Activated T-helper 1 cell treated with anti-CD3 and anti-CD28 coated beads, Interleukin-12 subunit alpha, Interleukin-12 subunit beta, Interleukin-2, Interleukin-4 antibody, amounts not matched to agents 30 ng/mL and 10 ng/mL and 1 ng/mL, durations not matched to agents 14 hours and 24 hours and 36 hours (primary cell): ENCODE measurements at places on chromosomes 6 and 20. TPM values are rescaled to one million over a fixed set of nuclear protein-coding genes. Genes with fewer than 3 reads are reported as not detected.

HFE gene
- total RNA-seq, result 0.13 and 0.37 TPM in 2 replicates

IMPG1 gene
- not detected in 2 replicates for total RNA-seq

- H3K4me3 ChIP-seq, result no peak overlapping the region
- H3K4me1 ChIP-seq, result no peaks in the 10 kb centered on the region
- H3K36me3 ChIP-seq, result no peaks in the 10 kb centered on the region
- DNase-seq, result no peak
- no peak overlapping the region for H3K27ac ChIP-seq
- peaks cover 34% of the 10 kb centered on the region for H3K27me3 ChIP-seq
Observed at GRCh38 chr6:134724771-134725340, 225.0 kb downstream of the ALDH8A1 start.

NCOA3 gene
- 132 and 133 TPM in 2 replicates for total RNA-seq

DNA sequence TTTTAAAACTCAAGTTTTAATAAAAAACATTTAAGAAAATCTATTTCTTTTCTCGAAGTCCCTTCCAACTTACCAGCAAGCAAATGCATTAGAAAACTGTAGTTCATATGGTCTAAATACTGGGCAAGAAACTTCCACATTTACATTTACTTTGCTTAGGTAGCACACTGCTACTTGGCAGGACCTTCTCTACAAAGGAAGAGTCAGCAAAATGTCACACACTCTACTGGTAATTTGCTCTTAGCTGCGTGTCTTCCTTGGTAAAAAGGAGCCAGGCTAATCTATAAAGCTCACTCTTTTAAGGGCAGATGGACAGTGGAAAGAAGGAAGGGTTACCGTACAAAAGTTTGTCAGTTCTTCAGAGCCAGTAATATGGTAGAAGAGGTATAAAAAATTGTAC is 45.7 kb downstream of the MAP3K7 start:
- DNase-seq, result no peak
- no peak overlapping the region for H3K4me3 ChIP-seq
- no peaks in the 10 kb centered on the region for H3K27me3 ChIP-seq
- peaks cover 38% of the 10 kb centered on the region for H3K36me3 ChIP-seq
- H3K4me1 ChIP-seq, result peaks cover 15% of the 10 kb centered on the region

ADAT2 gene
- 39.0 and 43.6 TPM in 2 replicates for total RNA-seq

DNA sequence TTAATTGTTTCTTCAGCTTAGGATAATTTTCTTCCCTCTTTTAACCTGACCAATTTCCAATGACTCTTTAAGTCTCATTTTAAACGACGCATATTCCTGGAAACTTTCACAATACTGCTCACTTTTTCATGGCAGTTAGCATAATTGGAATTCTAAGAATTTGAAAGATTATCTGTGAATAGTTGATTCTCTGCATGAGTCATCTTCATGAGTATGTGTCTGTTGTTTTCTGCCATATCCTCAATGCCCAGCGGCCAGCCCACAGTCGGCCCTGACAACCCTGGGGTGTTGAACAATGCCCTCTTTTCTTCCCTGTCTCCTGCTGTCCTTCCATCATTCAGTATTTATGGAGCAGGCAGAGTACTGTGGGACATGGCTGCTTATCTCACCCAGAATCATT is 554.2 kb downstream of the CDH26 start:
- H3K4me3 ChIP-seq, result no peak overlapping the region
- H3K4me1 ChIP-seq, result no peaks in the 10 kb centered on the region
- no peak for DNase-seq
- H3K27me3 ChIP-seq, result no peaks in the 10 kb centered on the region

GRCh38 chr6:155253337-155253736 is 10.5 kb upstream of the CLDN20 start:
- no peak overlapping the region for H3K27ac ChIP-seq
- DNase-seq, result no peak
- H3K4me1 ChIP-seq, result peaks cover 13% of the 10 kb centered on the region
- H3K4me3 ChIP-seq, result no peak overlapping the region

GRCh38 chr6:2589171-2589661 is 161.5 kb downstream of the MYLK4 start:
- H3K4me3 ChIP-seq, result no peak overlapping the region
- no peak for DNase-seq
- no peak overlapping the region for H3K27ac ChIP-seq

HUS1B gene
- 2.7 and 2.8 TPM in 2 replicates for total RNA-seq

- no peak overlapping the region for H3K27ac ChIP-seq
- no peaks in the 10 kb centered on the region for H3K4me1 ChIP-seq
- H3K36me3 ChIP-seq, result no peaks in the 10 kb centered on the region
- no peak overlapping the region for H3K4me3 ChIP-seq
Observed at GRCh38 chr6:71091956-71092355, 135.1 kb upstream of the B3GAT2 start.

DNA sequence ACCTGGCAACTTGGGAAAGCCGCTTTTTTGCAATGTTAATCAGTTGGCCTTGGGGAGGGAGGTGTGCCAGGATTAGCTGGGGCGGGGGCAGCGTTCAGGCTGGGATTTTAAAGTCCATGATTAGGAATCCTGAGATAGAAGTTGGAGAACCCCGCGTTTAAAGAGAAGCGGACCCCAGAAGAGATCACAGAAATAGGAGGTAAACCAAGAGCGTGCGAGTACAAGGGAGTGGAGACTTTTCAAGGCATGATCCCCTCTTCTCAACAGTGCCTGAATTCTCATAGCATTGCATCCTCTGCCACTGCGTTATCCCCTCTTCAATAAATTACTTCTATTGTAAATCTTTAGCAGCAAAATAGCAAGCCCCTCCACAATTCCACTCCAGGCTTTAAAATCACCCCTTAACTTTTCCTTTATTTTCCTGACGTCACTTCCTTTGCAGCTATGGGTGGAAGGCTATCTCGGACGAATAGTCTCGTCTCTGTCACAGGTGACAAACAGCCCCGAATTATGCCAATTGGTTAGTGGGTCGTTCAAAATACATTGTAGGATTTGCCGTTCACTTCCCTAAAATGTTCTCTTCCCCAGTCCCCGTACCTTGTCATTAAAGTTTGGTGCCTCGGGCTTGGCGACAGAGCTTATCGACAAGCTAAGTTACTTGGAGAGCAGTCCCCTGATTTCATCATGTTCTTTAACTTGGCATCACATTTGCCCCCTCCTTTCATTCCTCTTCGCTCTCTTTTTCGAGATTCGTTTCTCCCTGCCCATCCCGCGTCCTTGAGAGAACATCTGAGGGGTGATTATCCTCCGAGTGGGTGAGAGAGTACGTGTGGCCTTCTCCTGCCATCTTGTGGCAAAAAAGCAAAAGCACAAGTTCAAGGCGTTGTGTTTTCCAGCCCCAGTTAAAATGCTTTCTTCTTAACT is 17.1 kb downstream of the OR2B2 start:
- no peak overlapping the region for H3K4me3 ChIP-seq
- H3K4me1 ChIP-seq, result peaks cover 43% of the 10 kb centered on the region
- H3K27me3 ChIP-seq, result no peaks in the 10 kb centered on the region
- H3K27ac ChIP-seq, result no peak overlapping the region

GRCh38 chr20:32433311-32434021 is 75.3 kb downstream of the ASXL1 start:
- peaks cover 3% of the 10 kb centered on the region for H3K4me1 ChIP-seq
- H3K27me3 ChIP-seq, result no peaks in the 10 kb centered on the region
- no peak for DNase-seq
- H3K4me3 ChIP-seq, result no peak overlapping the region

DNA sequence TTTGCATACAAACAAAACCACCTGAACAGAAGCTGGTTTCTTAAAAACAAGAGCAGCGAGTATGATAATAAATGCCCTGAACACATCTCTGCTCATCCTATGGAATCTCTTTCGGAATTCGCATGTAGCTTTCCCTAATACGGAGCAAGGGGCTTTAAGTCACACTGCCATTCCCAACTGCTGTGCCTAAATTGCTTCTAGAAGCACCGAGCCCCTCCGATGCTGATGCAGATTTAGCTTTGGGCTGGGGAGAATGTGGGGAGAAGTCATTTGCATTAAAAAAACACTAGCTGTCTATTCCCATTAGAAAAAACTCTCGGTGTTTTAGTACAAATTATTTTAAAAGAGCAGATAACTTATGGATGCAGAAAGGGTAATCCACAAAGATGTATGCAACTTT is 76.9 kb downstream of the CD83 start:
- H3K27me3 ChIP-seq, result peaks cover 18% of the 10 kb centered on the region
- H3K4me1 ChIP-seq, result no peaks in the 10 kb centered on the region
- no peaks in the 10 kb centered on the region for H3K36me3 ChIP-seq
- DNase-seq, result no peak
- H3K4me3 ChIP-seq, result no peak overlapping the region

- H3K36me3 ChIP-seq, result peaks cover 42% of the 10 kb centered on the region
- no peak overlapping the region for H3K4me3 ChIP-seq
- H3K27ac ChIP-seq, result peak overlapping the region; percentile 31
- H3K27me3 ChIP-seq, result no peaks in the 10 kb centered on the region
Observed at GRCh38 chr6:53284901-53285300, 63.8 kb downstream of the ELOVL5 start.

GRCh38 chr20:54555150-54555549 is 79.8 kb downstream of the DOK5 start:
- peaks cover 11% of the 10 kb centered on the region for H3K4me1 ChIP-seq
- H3K4me3 ChIP-seq, result no peak overlapping the region
- H3K27me3 ChIP-seq, result peaks cover 1% of the 10 kb centered on the region
- no peaks in the 10 kb centered on the region for H3K36me3 ChIP-seq
- DNase-seq, result no peak
